Activated CD4-positive, alpha-beta T cell treated with anti-CD3 and anti-CD28 coated beads, Interleukin-2, amount 10 ng/mL, durations not matched to agents 24 days and 14 days (primary cell): ENCODE measurements at places on chromosomes 7 and 10. TPM values are rescaled to one million over a fixed set of nuclear protein-coding genes. Genes with fewer than 3 reads are reported as not detected.
A peak's percentile ranks its signal among the peaks of the same experiment; 100 is the strongest.

The RABGEF1 gene
- 23.6 and 23.8 TPM in 2 replicates for total RNA-seq

The TFPI2 gene
- total RNA-seq, result not detected in 2 replicates

The SPDYE2 gene
- 0.19 TPM in 1 of 2 replicates, not detected in the other for total RNA-seq

The VSTM4 gene
- 0.50 and 0.63 TPM in 2 replicates for total RNA-seq

The CCDC71L gene
- 19.5 and 21.3 TPM in 2 replicates for total RNA-seq

The COL17A1 gene
- not detected in 2 replicates for total RNA-seq

The SLC26A5 gene
- total RNA-seq, result not detected in 2 replicates

The HABP2 gene
- not detected in 2 replicates for total RNA-seq

The GRM8 gene
- not detected in 2 replicates for total RNA-seq

DNA sequence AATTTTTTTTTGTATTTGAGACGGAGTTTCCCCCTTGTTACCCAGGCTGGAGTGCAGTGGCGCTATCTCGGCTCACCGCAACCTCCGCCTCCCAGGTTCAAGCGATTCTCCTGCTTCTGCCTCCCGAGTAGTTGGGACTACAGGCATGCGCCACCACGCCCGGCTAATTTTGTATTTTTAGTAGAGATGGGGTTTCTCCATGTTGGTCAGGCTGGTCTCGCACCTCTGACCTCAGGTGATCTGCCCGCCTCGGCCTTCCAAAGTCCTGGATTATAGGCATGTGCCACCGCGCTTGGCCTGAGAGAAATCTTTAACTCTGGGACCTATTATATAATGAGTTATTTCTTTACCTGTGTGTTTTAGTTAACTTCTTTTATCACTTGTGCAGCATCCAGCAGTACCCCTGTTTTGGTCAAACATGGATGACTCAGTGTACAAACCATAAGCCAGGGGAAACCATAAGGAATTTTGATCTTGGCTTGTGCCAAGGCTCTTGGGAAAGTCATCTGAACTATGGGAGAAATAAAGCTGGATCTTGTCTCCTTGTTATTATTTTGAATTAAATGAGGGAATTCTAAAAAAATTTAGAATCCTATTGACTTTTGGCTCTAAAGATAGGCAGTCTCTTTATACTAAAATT lies 23.6 kb upstream of the ZRANB1 start:
- H3K4me1 ChIP-seq, result peaks cover 26% of the 10 kb centered on the region
- DNase-seq, result no peak
- H3K27me3 ChIP-seq, result no peaks in the 10 kb centered on the region
- H3K27ac ChIP-seq, result peak overlapping the region; percentile 95

DNA sequence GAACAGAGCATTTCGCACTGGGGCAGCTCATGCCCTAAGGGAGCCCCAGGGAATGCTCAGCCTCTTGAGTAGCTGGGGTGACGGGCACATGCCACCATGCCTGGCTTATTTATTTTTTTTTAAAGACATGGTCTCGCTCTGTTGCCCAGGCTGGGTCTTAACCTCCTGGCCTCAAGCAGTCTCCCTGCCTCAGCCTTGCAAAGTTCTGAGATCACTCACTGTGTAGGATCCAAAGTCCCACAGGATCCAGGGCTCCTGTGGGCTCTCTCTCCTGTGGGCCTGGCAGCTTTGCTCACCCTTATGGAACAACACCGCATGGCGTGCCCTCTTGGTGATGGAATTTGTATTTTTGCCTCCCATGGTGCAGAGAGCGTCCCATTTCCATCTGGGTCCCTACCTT lies 34.0 kb downstream of the TMEM120A start:
- peaks cover 12% of the 10 kb centered on the region for H3K36me3 ChIP-seq
- DNase-seq, result no peak
- no peaks in the 10 kb centered on the region for H3K27me3 ChIP-seq
- H3K27ac ChIP-seq, result no peak overlapping the region
- no peaks in the 10 kb centered on the region for H3K4me1 ChIP-seq

DNA sequence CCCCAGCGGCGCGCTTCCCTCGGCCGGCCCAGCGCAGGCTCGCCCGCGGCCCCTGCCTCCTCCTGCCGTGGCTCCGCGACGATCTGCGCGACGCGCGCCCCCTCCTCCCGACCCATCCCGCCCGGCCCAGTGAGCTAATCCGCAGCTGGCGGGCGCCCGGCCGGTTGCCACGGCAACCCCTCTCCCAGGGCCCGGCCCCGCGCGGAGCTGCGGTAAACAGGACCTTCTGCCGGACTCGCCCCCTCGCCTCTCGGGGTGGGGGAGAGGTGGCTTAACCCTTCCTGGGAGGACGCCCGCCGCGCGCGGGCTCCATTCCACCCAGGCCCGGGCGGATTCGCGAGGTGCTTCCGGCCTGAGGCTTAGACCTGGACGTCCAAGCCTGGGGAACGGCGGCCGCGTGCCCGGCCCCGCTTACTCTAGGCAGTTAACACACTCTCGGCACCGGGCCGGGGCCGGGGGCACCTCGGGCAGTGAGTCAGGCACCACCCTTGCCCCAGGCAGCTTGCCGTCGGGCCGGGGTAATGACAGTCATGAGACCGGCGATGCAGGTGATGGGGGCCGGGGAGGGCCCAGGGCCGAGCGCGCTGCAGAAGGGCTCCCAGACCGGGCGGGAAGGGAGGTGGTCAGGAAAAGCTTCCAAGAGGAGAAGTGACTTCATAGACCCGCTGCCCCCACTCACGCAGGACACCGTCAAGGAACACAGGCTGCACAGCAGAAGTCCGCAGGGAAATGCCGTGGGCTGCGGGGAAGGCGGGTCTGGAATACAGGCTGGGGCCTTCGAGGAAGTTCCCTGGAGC lies at the start of gene DENND2A:
Gene DENND2A, minus strand, starts transcription at position 87 of the 797 bp plus-strand sequence. CDS start 38,416 bp downstream, outside the sequence.
- peaks cover 73% of the 10 kb centered on the region for H3K27me3 ChIP-seq
- H3K4me3 ChIP-seq, result peak within 1 kb of the TSS; percentile 83
- peaks cover 2% of the 10 kb centered on the region for H3K36me3 ChIP-seq
- H3K27ac ChIP-seq, result no peak within 1 kb of the TSS
- DNase-seq, result no peak
- H3K4me1 ChIP-seq, result peaks cover 10% of the 10 kb centered on the region

- H3K27ac ChIP-seq, result no peak overlapping the region
- H3K4me3 ChIP-seq, result no peak overlapping the region
- H3K4me1 ChIP-seq, result no peaks in the 10 kb centered on the region
- no peaks in the 10 kb centered on the region for H3K36me3 ChIP-seq
- H3K27me3 ChIP-seq, result no peaks in the 10 kb centered on the region
These were observed 117.7 kb upstream of the PTPRZ1 start for GRCh38 chr7:121755286-121755685.

DNA sequence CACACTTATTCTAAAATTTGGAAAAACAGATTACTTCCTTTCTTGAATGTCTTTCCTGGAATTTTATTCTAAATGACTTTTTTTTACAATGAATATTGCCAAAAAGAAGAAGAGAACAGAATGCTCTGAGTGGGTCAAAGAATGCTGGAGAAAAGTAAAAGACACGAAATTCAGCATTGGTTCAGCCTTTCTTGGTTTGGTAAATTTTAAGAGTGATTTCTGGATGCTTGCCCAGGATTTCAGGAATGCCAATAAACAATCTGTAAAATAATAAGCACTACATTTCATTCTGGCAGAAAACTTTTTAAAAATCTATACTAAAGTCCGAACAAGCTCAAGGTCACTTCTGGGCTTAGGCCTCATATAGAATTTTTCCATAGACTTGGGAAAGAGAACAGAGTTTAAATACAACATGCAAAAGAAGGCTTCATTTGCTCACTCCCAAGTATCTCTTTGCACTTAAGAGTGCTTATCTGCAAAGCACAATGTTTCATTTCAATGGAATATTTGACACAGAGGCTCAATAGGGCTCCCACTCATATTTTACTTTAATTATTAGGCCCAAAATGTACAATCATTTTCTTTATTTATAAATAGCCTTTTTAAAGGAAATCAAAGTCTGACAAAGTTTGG lies 359.5 kb upstream of the ANKRD30A start:
- H3K36me3 ChIP-seq, result no peaks in the 10 kb centered on the region
- no peak overlapping the region for H3K27ac ChIP-seq
- no peaks in the 10 kb centered on the region for H3K4me1 ChIP-seq
- H3K27me3 ChIP-seq, result no peaks in the 10 kb centered on the region

- DNase-seq, result no peak
- no peak overlapping the region for H3K4me3 ChIP-seq
- no peaks in the 10 kb centered on the region for H3K4me1 ChIP-seq
- H3K27ac ChIP-seq, result no peak overlapping the region
These were observed 218.4 kb upstream of the KCND2 start for GRCh38 chr7:120054376-120055100.

GRCh38 chr10:90665905-90666662 lies 191.8 kb downstream of the HTR7 start:
- no peaks in the 10 kb centered on the region for H3K4me1 ChIP-seq
- no peak overlapping the region for H3K27ac ChIP-seq
- no peaks in the 10 kb centered on the region for H3K36me3 ChIP-seq
- DNase-seq, result no peak
- H3K4me3 ChIP-seq, result no peak overlapping the region

DNA sequence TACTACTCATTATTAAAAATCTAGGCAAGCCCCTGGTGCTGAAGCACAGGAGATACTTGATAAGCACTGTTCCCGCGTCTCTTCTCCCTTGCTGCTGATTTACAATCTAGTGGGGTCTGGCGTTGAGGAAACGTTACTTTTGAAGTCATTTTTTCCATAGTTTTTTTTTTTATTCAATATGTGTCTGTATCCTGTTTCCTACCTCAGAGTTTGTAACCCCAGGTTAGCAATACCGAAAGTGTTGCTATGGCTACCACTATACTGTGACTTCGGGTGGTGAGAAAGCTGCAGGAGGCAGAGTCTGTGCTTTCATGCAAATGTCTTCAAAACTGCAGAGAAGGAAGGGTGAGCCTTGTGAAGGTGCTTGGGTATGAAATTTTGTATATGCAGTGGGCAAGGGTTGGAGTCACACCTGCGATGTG lies 458.8 kb upstream of the GHITM start:
- H3K27me3 ChIP-seq, result peaks cover 2% of the 10 kb centered on the region
- H3K27ac ChIP-seq, result peak overlapping the region; percentile 57
- H3K4me1 ChIP-seq, result peaks cover 15% of the 10 kb centered on the region
- no peaks in the 10 kb centered on the region for H3K36me3 ChIP-seq
- H3K4me3 ChIP-seq, result no peak overlapping the region
- DNase-seq, result peak; percentile 83

GRCh38 chr7:38452681-38453108 lies 178.5 kb downstream of the AMPH start:
- H3K27ac ChIP-seq, result no peak overlapping the region
- no peaks in the 10 kb centered on the region for H3K4me1 ChIP-seq
- H3K4me3 ChIP-seq, result no peak overlapping the region
- no peaks in the 10 kb centered on the region for H3K36me3 ChIP-seq
- peaks cover 13% of the 10 kb centered on the region for H3K27me3 ChIP-seq
- DNase-seq, result no peak

GRCh38 chr7:24697416-24697815 lies 59.8 kb downstream of the GSDME start:
- peaks cover 5% of the 10 kb centered on the region for H3K36me3 ChIP-seq
- no peaks in the 10 kb centered on the region for H3K27me3 ChIP-seq

DNA sequence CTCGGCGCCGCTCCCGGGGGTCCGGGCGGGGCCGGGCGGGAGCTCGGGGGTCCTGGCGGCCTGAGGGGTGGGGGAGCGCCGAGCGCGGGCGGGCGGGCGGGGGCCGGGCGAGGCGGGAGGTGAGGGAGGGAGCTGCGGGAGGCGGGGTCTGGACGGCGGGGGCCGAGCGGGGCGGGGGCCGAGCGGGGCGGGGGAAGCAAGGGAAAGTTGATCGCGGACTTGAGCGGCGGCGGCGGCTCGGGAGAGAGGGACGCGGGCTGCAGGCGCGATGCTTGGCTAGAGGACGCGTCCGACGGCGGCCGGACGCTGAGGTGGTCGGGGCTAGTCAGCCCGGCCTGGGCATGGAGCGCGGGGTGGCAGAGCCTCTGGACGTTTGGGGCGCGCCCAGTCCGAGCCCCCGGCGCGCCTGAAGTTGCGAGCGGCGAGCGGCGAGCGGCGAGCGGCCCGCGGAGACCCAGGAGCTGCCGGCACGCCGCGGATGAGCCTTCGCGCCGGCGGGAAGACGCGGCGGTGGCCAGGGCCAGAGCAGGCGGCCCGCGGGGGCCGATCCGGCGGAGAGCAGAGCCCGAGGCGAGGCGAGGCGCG lies at the start of gene CDH23:
Gene CDH23, plus strand, starts transcription at position 210 of the 585 bp plus-strand sequence. CDS start 42,912 bp downstream, outside the sequence.
- H3K4me1 ChIP-seq, result peaks cover 2% of the 10 kb centered on the region
- no peaks in the 10 kb centered on the region for H3K36me3 ChIP-seq
- DNase-seq, result no peak
- H3K27me3 ChIP-seq, result peaks cover 64% of the 10 kb centered on the region

- H3K36me3 ChIP-seq, result no peaks in the 10 kb centered on the region
- no peak for DNase-seq
- no peaks in the 10 kb centered on the region for H3K4me1 ChIP-seq
- H3K4me3 ChIP-seq, result no peak overlapping the region
- no peaks in the 10 kb centered on the region for H3K27me3 ChIP-seq
- no peak overlapping the region for H3K27ac ChIP-seq
These were observed 313.4 kb downstream of the CXCL12 start for GRCh38 chr10:44071479-44071878.

GRCh38 chr7:22105550-22105949 lies 159.9 kb upstream of the CDCA7L start:
- H3K27ac ChIP-seq, result no peak overlapping the region
- peaks cover 3% of the 10 kb centered on the region for H3K4me1 ChIP-seq
- H3K4me3 ChIP-seq, result no peak overlapping the region

DNA sequence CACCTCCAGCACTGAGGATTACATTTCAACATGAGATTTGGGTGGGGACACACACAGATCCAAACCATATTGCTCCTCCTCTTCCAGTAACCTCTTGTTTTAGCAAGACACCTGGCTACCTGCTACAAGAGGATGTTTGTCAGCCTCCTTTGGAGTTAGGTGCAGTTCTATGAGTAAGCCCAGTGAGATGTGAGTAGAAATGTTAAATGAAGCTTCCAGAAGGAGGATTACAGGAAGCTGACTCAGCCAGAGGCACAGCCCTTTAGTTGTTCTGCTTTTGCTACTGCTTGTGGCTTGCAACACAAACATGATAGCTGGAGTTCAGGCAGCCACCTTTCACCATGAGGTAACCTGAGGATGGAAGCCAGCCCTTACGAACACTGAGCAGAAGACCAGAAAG lies 382.7 kb upstream of the RNF32 start:
- peak; percentile 13 for DNase-seq
- H3K4me1 ChIP-seq, result no peaks in the 10 kb centered on the region
- H3K27ac ChIP-seq, result no peak overlapping the region
- no peaks in the 10 kb centered on the region for H3K36me3 ChIP-seq
